Colonic mucosa (tissue), 4 donors: ENCODE measurements at places on chromosomes 3 and 15. TPM values are rescaled to one million over a fixed set of nuclear protein-coding genes. Genes with fewer than 3 reads are reported as not detected.

DNA sequence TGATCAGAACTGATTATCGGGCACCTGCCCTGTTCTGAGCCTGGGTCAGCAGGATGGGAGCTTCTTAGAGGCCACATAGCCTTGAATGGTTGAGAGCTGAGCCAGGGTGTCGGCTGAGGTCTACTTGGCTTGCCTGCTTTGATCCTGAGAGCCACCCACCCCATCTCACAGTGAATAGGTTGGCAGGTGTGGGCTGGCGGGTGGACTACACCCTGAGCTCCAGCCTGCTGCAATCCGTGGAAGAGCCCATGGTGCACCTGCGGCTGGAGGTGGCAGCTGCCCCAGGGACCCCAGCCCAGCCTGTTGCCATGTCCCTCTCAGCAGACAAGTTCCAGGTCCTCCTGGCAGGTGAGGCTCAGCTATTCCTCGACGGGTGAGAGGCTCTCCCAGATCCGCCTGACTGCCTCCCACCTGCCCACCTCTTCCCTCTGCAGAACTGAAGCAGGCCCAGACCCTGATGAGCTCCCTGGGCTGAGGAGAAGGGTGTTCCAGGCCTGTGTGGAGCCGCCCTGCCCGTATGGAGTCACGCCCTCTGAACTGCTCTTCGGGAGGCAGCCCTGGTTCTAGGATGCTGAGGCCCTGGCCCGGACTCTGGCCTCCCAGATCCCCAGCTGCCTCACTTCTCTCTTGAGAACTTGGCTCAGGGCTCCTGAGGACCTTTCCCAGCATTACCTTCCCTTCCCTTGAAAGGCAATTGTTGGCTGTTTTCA is 3.8 kb downstream of the COMMD4 start:
- no peaks in the 10 kb centered on the region for H3K36me3 ChIP-seq
- no peaks in the 10 kb centered on the region for H3K4me1 ChIP-seq
- H3K4me3 ChIP-seq, result no peak overlapping the region
- no peak overlapping the region for H3K27ac ChIP-seq
- DNase-seq, result no peak

- H3K4me1 ChIP-seq, result no peaks in the 10 kb centered on the region
- no peak overlapping the region for H3K27ac ChIP-seq
- H3K27me3 ChIP-seq, result no peaks in the 10 kb centered on the region
- H3K4me3 ChIP-seq, result no peak overlapping the region
- no peak for DNase-seq
These were observed 387.9 kb downstream of the GABRG3 start for GRCh38 chr15:27358751-27359434.

CPOX gene
- total RNA-seq, result 23.3 TPM

- H3K4me1 ChIP-seq, result no peaks in the 10 kb centered on the region
- no peak overlapping the region for H3K4me3 ChIP-seq
- H3K36me3 ChIP-seq, result no peaks in the 10 kb centered on the region
- H3K27me3 ChIP-seq, result no peaks in the 10 kb centered on the region
These were observed 160.0 kb downstream of the IL5RA start for GRCh38 chr3:2950159-2950558.

GRCh38 chr3:11591391-11592282 is 52.1 kb downstream of the VGLL4 start:
- H3K4me3 ChIP-seq, result no peak overlapping the region
- peaks cover 3% of the 10 kb centered on the region for H3K4me1 ChIP-seq
- H3K27ac ChIP-seq, result peak overlapping the region; percentile 8
- no peaks in the 10 kb centered on the region for H3K36me3 ChIP-seq

TYRO3 gene
- total RNA-seq, result 3.2 TPM
